ENCODE measurements at places on chromosomes 7 and 10. TPM values are rescaled to one million over a fixed set of nuclear protein-coding genes. Genes with fewer than 3 reads are reported as not detected.

Gene FMC1
- total RNA-seq: 38.2 TPM

Gene SH2D4B
- not detected for total RNA-seq

Gene SNX10
- 5.7 TPM for total RNA-seq

Gene FAM20C
- total RNA-seq: 30.7 TPM

Gene CCL26
- total RNA-seq: 3.2 TPM

Gene GPR22
- total RNA-seq: 15.7 TPM

Gene DLX6
- total RNA-seq: 0.24 TPM

Gene ATP6V0A4
- total RNA-seq: not detected

Gene CFAP69
- 3.4 TPM for total RNA-seq

Gene OR9A2
- not detected for total RNA-seq

Gene C7orf57
- total RNA-seq: not detected

Gene TCERG1L
- not detected for total RNA-seq

Gene GIMAP8
- total RNA-seq: 16.6 TPM

Gene WDR91
- total RNA-seq: 8.2 TPM

Gene CCDC136
- 7.2 TPM for total RNA-seq

Gene PIK3CG
- 2.4 TPM for total RNA-seq

Gene ADAM22
- total RNA-seq: 4.3 TPM

DNA sequence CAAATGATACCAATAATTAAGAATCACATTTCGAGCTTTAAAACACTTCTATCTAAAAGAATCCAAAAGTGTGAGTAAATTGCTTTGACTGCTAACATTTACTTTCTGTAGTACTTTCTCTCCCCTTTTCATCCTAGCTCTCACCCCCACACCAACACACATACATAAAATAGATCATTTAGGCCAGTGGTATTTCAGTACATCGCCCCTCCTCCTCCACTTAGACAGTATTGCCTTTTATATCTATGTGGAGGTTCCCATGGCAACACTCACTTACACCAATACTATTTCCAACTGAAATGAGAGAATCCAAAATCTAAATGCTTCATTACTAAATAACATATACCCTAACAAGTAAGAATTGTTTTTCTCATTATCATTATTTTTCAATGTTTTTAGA lies 58.9 kb downstream of the HIBADH start:
- DNase-seq: no peak

DNA sequence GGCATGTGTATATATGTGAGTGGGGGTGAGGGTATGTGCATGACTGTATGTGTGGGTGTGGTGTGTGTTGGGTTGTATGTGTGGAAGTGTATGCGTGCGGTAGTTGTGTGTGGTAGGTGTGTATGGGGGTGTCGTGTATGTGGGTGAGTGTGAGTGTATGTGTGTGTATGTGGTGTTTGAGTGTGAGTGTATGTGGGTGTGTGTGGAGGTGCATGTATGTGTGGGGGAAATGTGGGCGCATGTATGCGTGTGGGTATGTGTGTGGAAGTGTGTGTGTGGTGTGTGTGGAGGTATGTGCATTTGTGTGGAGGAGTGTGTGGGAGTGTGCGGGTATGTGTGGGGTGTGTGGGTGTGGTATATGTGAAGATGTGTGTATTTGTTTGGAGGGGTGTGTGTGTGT lies 269.5 kb downstream of the GPR158 start:
- no peak for DNase-seq

GRCh38 chr7:15315678-15316077 lies 246.1 kb downstream of the AGMO start:
- no peak for DNase-seq

DNA sequence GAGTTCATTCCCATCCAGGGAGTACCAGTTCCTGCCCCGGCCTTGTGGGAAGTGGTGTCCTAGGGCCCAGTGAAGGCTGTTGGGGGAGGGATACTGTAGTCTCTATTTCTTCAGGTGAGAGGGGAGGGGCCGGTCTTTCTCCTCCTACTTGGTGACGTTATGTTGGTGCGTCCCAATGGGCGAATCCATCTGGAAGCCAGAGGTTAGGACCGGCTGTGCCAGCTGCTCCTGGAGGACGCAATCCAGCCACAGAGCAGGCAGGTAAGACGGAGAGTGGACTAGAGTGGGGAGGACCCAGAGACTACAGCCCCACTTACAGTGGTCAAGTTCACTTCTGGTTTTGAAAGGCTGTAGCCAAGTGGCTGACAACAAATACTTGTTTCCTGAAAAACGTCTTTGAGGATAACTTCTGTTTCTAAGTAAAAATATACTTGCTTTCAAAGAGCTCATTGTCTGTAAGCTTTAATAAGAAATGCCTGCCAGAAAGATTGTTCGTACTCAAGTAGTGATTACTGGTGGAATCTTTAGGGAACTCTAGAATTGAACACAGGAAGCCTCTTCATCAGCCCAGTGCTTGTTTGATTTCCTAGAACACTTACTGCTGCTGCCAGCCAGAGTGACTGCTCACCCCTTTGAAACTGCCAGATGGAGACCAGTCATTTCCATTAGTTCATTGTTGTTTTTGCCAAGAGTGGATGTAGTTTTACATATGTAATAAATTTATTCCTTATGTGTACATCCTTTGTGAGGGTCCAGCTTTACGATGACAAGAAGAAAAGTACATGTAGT lies 25.4 kb downstream of the RBM33 start:
- DNase-seq: peak; percentile 26

DNA sequence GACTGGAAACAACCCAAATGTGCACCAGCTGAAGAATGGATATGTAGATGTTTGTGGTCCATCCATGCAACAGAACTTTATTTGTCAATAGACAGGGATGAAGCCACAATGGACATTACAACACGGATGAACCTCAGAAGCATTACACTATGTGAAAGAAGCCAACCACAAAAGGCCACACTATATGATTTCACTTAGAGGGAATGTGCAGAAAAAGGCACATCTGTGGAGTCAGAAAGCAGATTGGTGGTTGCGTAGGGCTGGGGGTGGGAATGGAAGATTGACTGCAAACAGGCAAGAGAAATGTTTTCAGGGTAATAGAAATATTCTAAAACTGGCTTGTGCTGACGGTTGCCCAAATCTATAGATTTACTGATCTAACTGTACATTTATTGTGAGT lies 34.3 kb upstream of the WASHC2A start:
- DNase-seq: no peak

DNA sequence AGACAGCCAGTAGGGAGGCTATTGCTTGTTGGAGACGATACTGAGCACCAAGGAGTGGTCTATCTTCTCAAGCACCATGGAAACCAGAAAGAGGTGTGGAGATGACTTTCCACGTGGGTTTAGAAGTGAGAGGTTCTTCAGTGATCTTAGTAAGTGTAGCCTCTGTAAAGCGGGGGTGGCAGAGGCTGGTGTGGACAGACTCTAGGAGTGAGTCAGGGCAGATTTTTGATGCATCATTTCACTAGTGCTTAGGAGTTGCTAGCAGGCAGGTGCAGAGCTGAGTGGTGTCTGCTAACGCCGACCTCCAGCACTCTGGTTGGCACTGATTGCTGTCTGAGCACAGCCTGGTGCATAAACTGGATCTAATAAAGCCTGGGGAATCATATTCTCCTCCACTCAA lies 78.4 kb upstream of the ADO start:
- no peak for DNase-seq

DNA sequence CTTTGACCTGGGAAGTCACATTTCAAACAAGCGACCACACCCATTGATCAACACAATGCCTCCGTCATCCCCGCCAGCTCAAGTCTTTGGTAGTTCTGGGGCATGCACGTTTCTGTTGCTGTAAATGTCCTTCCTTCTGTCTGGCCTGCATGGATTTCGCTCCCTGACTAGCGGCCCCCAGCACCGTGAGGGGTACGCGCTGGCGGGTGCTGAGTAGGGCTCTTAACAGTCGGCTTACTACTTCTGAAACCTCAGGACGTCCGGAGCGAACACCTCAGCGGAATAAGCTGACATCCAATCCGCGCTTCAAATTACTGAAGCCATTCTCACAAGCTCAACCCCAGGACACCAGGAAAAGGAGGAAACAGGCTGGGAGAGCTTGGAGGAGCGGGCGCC lies 505 bp downstream of the NUDCD3 start:
- no peak for DNase-seq

- DNase-seq: no peak
Measured at GRCh38 chr10:67812007-67812406, 26.0 kb downstream of the DNAJC12 start.

DNA sequence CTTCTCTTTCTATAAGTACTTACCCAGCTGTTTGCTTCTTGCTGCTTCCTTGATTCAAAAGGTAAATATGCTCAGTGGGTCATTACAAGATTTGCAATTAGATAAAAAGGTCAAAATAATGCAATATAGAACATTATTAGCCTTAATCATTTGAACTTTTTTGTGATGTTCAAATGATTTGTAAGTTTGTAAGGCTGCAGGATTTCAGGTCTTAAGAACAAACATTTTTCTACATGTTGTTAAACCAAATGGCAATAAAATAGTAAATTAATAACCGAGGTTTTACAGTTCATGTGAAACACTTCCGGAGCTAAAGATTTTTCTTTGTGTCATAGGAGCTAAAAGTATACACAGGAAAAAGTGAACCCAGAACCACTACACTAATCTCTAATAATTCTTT lies 16.2 kb upstream of the SCIN start:
- no peak for DNase-seq

GRCh38 chr7:140074780-140075179 lies 12.0 kb upstream of the PARP12 start:
- DNase-seq: no peak

DNA sequence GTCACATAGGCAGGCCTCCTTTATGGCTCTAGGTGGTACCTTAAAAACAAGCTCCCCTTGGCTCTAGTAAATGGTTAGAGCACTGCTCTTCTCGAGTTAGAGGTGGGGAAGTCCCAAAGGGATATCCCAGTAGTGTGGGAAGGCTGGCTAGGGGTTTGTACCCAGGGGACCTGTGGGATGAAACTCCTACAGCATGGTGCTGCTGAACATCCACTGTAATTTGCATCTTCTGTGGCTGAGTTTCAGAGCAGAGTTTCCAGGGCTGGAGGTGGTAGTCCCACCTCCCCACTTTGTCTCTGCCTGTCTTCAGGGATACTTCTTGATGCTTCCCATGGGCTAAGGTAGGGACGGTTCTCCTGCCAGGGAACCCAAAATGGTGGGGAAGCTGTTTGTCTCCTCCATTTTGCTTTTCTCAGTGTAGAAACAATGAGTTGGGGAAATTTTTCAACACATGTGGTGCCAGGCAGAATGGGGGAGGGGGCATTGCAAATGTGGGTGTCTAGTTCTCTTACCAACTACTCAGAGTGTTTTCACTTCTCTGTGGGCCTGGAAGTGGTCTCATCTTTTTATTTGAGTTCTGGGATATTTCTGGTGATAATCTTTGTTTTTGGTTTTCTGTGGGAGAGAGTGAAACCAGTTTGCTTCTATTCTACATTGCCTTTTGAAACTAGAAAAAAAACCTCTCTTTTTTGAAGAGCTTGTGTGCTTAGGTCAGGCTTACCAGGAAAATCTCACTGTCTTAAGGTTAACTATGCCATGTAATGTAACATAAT lies 36.3 kb downstream of the SCART1 start:
- no peak for DNase-seq

- peak; percentile 75 for DNase-seq
Measured at GRCh38 chr10:33211106-33211878, 123.2 kb downstream of the NRP1 start.

- DNase-seq: no peak
Measured at GRCh38 chr10:118330295-118331076, 11.6 kb downstream of the FAM204A start.

DNA sequence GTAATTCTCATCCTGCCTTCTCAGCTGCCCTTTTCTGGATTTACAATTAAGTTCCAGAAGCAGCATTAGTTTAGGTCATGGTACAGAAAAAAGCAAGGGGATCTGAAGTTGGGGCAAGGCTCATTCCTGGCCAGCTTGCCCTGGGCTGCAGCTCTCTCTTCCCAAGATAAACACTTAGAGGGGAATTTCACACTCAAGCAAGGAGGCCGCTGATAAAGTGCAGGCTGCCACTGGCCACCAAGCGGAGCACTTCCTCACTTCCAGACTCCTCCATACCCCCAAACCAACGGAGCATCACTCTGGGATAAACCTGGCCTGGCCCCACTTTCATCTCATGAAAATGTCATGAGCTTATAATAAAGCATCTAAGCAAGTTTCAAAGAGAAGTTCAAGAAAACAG lies 445.5 kb upstream of the MKI67 start:
- DNase-seq: no peak

GRCh38 chr10:49360271-49361177 lies 35.4 kb downstream of the DRGX start:
- peak; percentile 44 for DNase-seq

GRCh38 chr10:50540069-50540825 lies 83.5 kb downstream of the SGMS1 start:
- DNase-seq: no peak

DNA sequence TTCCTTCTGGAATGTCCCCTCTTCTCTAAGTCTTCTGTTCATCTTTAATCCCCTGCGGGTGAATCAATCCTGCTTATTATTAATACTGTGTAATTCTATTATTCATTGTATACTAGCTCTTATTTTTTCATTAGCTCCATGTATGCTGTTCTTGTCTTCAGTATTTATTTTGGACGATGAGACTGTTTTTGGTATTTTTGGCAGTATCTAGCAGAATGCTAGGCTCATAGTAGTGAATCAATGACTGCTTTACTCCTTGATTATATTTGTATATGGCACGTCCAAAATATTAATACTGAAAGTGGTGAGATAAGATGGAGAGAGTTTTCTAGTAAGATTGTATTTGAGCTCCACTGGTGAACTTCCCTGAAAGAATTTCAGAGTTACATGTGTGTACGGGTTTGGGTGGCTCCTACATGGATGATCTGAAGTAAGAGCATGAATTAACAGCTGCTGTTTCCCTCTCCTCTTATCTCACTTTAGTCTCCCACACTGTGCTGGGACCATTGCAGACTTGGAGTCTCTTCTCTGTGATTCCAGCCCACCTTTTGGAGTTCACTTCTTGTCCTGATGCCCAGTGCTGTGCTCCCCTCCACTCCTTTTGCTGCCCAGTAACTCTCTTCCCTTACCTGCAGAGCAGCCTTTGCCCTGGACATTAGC lies 226.0 kb downstream of the CDK14 start:
- DNase-seq: no peak

- peak; percentile 54 for DNase-seq
Measured at GRCh38 chr10:110420401-110421193, 77.1 kb upstream of the DUSP5 start.

DNA sequence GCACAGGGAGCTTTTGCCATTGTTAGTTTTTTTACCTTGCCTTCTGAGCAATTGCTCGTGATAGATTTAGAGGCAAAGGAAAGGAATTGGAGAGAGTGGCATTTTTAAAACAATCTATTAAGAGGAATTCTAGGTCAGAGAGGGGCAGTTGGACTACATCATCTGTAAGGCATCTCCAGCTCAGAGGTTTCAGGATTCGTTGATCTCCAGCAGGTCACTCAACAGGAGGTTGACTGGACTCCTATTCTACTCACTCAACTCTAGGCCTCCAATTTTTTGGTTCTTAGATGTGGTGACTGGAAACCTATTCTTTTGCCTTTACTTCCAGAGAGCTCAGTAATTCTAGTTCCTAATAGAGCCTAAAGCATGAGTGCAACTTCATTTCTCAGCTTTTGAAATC lies 42.8 kb downstream of the TBXAS1 start:
- DNase-seq: no peak

- no peak for DNase-seq
Measured at GRCh38 chr7:28086198-28086597, 94.4 kb downstream of the JAZF1 start.

- DNase-seq: no peak
Measured at GRCh38 chr7:81638198-81638597, 131.6 kb downstream of the HGF start.

- DNase-seq: no peak
Measured at GRCh38 chr7:104643587-104644217, 315.3 kb downstream of the LHFPL3 start.

GRCh38 chr10:71392292-71392691 lies 4.4 kb upstream of the CDH23 start:
- DNase-seq: no peak

- no peak for DNase-seq
Measured at GRCh38 chr10:84563355-84563754, 235.0 kb downstream of the CCSER2 start.
